ENCODE measurements at places on chromosomes 3 and 15. TPM values are rescaled to one million over a fixed set of nuclear protein-coding genes. Genes with fewer than 3 reads are reported as not detected.

The DNAH1 gene
- 5.7 TPM for total RNA-seq

The SV2B gene
- 1.6 TPM for total RNA-seq

The PCNP gene
- total RNA-seq, result 127 TPM

The FANCD2OS gene
- total RNA-seq, result not detected

The GOLGA6D gene
- not detected for total RNA-seq

The TIMP4 gene
- not detected for total RNA-seq

The PSMD6 gene
- 89.4 TPM for total RNA-seq

The PLXND1 gene
- 2.3 TPM for total RNA-seq

GRCh38 chr3:119586733-119587172 is 7.5 kb downstream of the ADPRH start:
- H3K4me3 ChIP-seq, result no peak overlapping the region
- H3K27ac ChIP-seq, result no peak overlapping the region
- H3K27me3 ChIP-seq, result no peaks in the 10 kb centered on the region
- peaks cover 31% of the 10 kb centered on the region for H3K4me1 ChIP-seq
- DNase-seq, result no peak
- H3K36me3 ChIP-seq, result no peaks in the 10 kb centered on the region

- H3K4me1 ChIP-seq, result no peaks in the 10 kb centered on the region
- H3K4me3 ChIP-seq, result no peak overlapping the region
- DNase-seq, result no peak
- no peak overlapping the region for H3K27ac ChIP-seq
- no peaks in the 10 kb centered on the region for H3K27me3 ChIP-seq
Measured at GRCh38 chr3:111732252-111732879, 126.7 kb upstream of the PHLDB2 start.

DNA sequence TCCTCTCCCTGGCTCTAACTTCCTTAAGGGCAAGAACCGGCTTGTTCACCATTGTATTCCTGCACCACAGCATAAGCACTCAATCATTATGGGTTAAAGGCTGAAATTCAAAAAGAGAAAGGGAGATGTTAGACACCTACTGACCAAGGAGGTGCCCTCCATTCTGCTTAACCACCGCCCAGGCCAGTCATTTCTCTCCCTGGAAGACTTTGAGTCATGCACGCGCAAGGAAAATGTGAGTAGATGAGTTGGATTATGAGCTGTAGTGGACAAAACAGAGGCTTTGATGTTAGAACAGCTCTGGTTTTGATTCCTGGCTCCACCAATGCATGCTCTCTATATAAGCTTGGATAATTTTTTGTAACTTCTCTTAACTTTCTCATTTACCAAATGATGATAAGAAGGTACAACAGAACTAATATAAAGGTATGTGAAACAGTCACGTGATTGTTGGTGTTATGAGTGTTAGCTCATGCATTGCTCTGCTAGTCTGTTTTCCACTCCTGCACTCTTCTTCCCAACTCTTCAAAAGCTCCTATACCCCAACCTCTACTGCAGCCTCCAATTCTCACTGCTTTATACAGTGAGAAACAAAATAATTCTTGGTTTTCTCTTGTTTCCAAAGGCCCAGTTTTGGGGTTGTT is 148.4 kb upstream of the ATP11B start:
- no peaks in the 10 kb centered on the region for H3K36me3 ChIP-seq
- H3K27me3 ChIP-seq, result no peaks in the 10 kb centered on the region
- DNase-seq, result no peak
- no peak overlapping the region for H3K4me3 ChIP-seq
- no peaks in the 10 kb centered on the region for H3K4me1 ChIP-seq

GRCh38 chr3:124325248-124325647 is 333.3 kb upstream of the ROPN1 start:
- H3K4me3 ChIP-seq, result no peak overlapping the region
- no peaks in the 10 kb centered on the region for H3K36me3 ChIP-seq
- H3K27me3 ChIP-seq, result no peaks in the 10 kb centered on the region
- no peak for DNase-seq
- H3K27ac ChIP-seq, result no peak overlapping the region

- no peaks in the 10 kb centered on the region for H3K36me3 ChIP-seq
- no peak within 1 kb of the TSS for H3K27ac ChIP-seq
- H3K4me1 ChIP-seq, result no peaks in the 10 kb centered on the region
- DNase-seq, result no peak
Measured at GRCh38 chr3:138114988-138115971, at the start of gene DZIP1L. Gene DZIP1L, minus strand, starts transcription at chr3:138115608. Its CDS starts 11,637 bp downstream, at chr3:138103971.

GRCh38 chr3:142053835-142054234 is 95.5 kb downstream of the TFDP2 start:
- H3K4me1 ChIP-seq, result no peaks in the 10 kb centered on the region
- H3K36me3 ChIP-seq, result no peaks in the 10 kb centered on the region
- no peak for DNase-seq
- no peaks in the 10 kb centered on the region for H3K27me3 ChIP-seq
- no peak overlapping the region for H3K27ac ChIP-seq

DNA sequence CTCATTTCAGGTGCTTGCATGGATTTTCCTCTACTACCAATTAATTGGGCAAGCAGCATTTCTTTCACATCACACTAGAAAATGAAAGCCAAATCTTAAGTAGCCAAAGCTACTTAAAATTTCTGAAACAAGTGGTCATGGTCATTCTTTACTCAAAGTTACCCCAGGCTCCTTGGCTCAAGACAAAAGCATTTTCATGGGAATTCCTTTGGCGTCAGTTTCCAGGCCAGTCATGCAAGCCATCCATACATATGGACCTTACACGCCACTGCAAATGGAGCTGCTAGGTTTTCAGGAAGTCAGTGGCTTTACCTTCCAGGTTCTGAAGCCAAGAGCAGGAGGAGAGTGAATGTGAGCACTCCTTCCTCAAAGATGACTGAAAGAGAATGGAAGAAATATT is 83.7 kb upstream of the IL12A start:
- H3K36me3 ChIP-seq, result no peaks in the 10 kb centered on the region
- peaks cover 25% of the 10 kb centered on the region for H3K4me1 ChIP-seq
- H3K27ac ChIP-seq, result no peak overlapping the region
- H3K4me3 ChIP-seq, result no peak overlapping the region

- H3K27ac ChIP-seq, result no peak overlapping the region
- no peak for DNase-seq
- H3K27me3 ChIP-seq, result no peaks in the 10 kb centered on the region
- H3K4me3 ChIP-seq, result no peak overlapping the region
- no peaks in the 10 kb centered on the region for H3K36me3 ChIP-seq
Measured at GRCh38 chr3:71355862-71356261, 227.7 kb downstream of the FOXP1 start.

DNA sequence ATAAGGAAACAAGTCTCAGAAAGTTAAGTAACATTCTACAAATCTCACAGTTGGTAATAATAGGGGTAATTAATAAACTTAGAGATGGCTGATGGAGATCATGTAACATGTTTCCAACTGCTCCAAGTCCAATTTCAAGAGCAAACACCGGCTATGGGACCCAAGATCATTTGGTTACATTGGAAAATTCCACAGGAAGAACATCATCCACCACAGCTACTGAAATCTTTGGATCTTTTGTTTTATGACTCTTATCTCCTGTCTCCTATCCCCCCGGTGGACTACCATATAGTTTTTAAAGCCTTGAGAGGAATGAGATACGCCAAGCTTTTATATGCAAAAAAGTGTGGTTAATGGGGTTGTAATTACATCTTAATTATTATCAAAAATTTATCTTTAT is 216.1 kb downstream of the WNT5A start:
- no peaks in the 10 kb centered on the region for H3K36me3 ChIP-seq
- H3K27ac ChIP-seq, result no peak overlapping the region

GRCh38 chr3:118180853-118181252 is 853.8 kb downstream of the IGSF11 start:
- no peaks in the 10 kb centered on the region for H3K4me1 ChIP-seq
- no peaks in the 10 kb centered on the region for H3K36me3 ChIP-seq
- DNase-seq, result no peak

GRCh38 chr3:24492971-24493551 is 1.6 kb downstream of the THRB start:
- no peaks in the 10 kb centered on the region for H3K4me1 ChIP-seq
- DNase-seq, result no peak
- H3K27me3 ChIP-seq, result peaks cover 23% of the 10 kb centered on the region
- no peaks in the 10 kb centered on the region for H3K36me3 ChIP-seq

DNA sequence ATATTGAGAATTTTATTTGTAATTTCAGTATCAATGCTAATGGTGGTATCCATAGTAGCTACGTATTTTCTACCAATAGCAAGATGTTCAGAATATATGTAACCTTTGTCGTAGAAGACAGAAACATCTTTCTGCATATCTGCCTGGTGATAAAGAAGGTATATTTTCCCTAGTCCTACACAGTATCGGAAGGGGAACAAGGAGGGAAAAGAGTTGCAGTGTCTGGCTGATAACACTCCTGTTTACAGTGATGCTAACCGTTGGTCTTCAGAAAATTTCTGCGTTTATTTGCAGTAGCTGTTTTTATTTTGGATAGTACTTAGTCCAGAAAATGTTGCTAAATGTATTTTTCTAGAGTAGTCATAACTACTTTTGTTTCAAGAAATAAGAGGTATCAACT is 25.2 kb downstream of the TSC22D2 start:
- H3K4me1 ChIP-seq, result no peaks in the 10 kb centered on the region
- DNase-seq, result no peak
- H3K36me3 ChIP-seq, result no peaks in the 10 kb centered on the region
- H3K27ac ChIP-seq, result no peak overlapping the region
- no peaks in the 10 kb centered on the region for H3K27me3 ChIP-seq
- no peak overlapping the region for H3K4me3 ChIP-seq

DNA sequence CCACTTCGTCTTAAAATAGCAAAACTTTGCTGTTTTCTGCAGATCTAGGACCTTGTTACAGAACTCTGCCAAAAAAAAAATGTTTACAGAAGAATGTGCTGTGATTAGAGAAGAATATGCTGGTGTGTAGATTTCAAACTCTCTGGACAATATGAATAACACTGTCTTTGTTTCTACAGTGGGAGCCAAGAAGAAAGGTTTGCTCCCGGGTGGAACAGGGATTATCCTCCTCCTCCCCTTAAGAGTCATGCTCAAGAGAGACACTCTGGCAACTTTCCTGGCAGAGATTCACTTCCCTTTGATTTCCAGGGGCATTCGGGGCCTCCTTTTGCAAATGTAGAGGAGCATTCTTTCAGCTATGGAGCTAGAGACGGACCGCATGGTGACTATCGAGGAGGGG is 27.3 kb downstream of the RBM6 start:
- no peak overlapping the region for H3K4me3 ChIP-seq
- no peaks in the 10 kb centered on the region for H3K4me1 ChIP-seq
- DNase-seq, result no peak
- no peak overlapping the region for H3K27ac ChIP-seq
- H3K27me3 ChIP-seq, result no peaks in the 10 kb centered on the region

DNA sequence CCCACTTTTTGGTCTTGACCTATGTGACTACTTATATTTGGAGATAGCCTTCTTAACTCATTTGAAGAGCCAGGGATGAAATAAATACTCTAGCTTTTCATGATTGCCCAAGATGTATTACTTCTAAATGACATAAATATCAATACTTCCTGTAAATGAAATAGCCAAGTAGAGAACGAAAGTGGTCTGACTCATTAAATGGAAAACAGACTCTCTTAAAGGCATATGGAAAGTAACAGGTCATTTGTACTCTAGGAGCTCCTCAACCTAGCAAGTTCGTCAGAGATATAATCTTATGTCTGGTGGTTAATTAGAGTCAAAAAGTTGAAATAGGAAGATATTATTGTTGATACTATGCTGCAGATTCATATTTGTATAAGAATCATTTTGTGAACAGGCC is 1105.4 kb downstream of the TUSC7 start:
- no peak overlapping the region for H3K4me3 ChIP-seq
- H3K27me3 ChIP-seq, result no peaks in the 10 kb centered on the region
- DNase-seq, result no peak
- H3K36me3 ChIP-seq, result no peaks in the 10 kb centered on the region
- no peak overlapping the region for H3K27ac ChIP-seq

- H3K27ac ChIP-seq, result no peak overlapping the region
- H3K4me1 ChIP-seq, result no peaks in the 10 kb centered on the region
- H3K4me3 ChIP-seq, result no peak overlapping the region
- no peaks in the 10 kb centered on the region for H3K27me3 ChIP-seq
- no peak for DNase-seq
Measured at GRCh38 chr3:171506743-171507319, 46.6 kb upstream of the TNIK start.

GRCh38 chr3:189353318-189353965 is 181.7 kb downstream of the TPRG1 start:
- H3K4me1 ChIP-seq, result peaks cover 9% of the 10 kb centered on the region
- H3K36me3 ChIP-seq, result no peaks in the 10 kb centered on the region
- no peak overlapping the region for H3K4me3 ChIP-seq

DNA sequence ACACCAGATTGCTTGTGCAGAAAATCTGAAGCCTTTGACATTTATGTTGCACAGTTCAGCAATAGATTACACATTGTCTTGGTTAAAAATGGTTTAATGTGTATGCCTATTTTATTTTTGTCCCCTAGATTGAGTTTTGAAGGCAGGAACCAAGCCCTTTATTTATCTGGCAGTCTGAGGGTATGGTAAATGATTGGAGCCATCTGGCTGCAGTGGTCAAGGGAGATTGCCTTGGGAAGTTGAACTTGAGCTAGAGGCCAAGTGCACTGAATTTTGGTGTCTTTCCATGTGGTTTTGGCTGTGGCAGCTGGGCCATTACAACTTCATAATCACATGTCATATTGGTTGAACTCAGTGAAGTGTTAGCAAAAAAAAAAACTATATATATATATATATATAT is 248.7 kb upstream of the C2CD4B start:
- H3K27ac ChIP-seq, result no peak overlapping the region
- DNase-seq, result no peak
- H3K36me3 ChIP-seq, result no peaks in the 10 kb centered on the region

DNA sequence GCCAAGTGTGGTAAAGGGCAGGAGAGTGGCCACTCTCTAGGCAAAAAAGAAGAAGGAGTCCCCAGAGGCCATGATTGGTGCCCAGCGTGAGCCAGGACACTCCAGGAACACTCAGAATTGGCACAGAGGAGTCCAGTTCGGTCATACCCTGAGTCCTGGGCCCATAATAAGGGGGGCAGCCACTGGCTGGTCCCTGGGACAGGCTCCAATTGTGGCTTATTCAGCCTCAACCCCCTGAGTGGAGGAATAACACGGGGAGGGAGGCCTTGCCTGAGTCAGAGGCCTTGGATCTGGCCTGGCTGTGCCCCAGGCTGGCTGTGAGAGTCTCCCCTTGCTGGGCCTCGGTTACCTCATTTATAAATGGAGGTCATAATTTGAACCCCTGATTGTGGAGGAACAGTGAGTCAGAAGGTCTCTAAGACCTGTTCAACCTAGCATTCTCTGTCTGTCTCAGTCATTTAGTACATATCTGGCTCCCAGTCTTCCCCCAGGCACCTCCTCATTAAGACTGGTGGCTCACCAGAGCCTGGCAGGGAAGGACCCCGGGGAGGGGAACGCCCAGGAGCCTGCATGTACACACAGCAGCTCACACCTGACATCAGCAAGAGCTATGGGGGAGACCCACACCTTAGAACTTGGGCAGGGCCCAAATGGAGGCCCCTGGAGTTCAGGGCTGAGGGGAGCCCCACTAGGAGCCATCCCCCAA is 95.9 kb upstream of the ATP2B2 start:
- no peak for DNase-seq
- H3K27me3 ChIP-seq, result no peaks in the 10 kb centered on the region
- H3K4me1 ChIP-seq, result peaks cover 12% of the 10 kb centered on the region
- no peaks in the 10 kb centered on the region for H3K36me3 ChIP-seq
- no peak overlapping the region for H3K27ac ChIP-seq

Data from GM12878 (cell line).